ENCODE measurements at places on chromosomes 6 and 20.

DNA sequence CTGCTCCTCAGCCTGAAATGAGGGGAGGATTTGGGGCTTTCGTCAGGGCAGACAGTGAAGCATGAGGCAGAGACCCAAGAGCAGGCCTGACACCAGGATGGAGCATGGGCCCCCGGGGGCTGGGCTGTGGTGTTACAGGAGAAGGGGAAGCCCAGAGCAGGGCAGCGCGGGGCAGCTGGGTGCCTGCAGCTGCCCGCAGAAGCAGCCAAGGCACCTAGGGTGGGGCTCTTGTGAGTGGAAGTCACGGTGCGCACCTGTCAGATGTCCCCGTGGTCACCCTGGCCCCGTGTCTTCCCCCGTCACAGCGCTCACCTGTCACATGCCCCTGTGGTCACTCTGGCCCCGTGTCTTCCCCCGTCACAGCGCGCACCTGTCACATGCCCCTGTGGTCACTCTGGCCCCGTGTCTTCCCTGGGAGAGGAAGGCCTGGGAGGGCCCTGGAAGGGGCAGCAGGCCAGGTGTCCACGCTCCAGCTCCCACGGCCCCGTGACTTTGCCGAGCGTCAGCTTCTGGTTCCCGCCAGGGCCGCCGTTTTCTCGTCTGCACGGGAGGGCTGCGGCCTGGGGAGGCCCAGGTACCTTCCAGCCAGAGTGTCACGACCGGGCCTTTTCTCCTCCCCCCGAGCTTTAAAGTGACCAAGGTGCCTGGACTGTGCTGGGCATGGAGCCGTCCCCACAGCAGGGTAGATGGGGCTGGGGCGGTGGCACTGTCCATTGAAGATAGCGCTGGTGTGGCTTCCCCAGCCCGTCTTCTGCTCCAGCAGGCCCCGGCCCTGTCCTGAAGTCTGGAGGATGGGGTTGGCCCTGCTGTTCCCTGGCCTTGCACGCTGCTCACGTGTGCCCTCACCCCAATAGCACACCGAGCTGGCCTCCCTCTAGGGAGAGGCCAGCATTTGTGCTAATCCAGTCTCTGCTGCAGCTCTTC is 9.4 kb downstream of the ARFGAP1 start:
- DNase-seq: no peak

DNA sequence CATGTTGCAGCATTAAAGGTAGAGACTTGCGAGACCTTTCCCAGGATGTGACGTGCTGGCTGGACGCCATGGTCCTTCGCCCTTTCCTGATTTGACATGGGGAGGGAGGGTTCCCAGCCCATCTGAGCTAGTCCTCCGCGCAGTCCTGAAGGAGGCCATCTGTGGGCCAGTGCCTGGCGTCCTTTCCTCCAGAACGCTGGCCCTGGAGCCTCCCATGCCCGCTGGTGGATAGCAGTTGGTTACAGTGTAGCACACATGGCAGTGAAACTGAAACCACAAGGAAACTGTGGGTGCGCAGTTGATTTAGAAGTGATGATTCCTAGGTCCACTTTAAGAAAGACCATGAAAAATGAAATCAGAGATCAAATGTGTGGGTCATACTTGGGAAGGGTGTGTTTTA is 193.7 kb downstream of the CDH4 start:
- no peak for DNase-seq

GRCh38 chr6:28922004-28922820 is 1.6 kb downstream of the TRIM27 start:
- DNase-seq: no peak

GRCh38 chr6:148086843-148087242 is 255.8 kb upstream of the SASH1 start:
- no peak for DNase-seq

DNA sequence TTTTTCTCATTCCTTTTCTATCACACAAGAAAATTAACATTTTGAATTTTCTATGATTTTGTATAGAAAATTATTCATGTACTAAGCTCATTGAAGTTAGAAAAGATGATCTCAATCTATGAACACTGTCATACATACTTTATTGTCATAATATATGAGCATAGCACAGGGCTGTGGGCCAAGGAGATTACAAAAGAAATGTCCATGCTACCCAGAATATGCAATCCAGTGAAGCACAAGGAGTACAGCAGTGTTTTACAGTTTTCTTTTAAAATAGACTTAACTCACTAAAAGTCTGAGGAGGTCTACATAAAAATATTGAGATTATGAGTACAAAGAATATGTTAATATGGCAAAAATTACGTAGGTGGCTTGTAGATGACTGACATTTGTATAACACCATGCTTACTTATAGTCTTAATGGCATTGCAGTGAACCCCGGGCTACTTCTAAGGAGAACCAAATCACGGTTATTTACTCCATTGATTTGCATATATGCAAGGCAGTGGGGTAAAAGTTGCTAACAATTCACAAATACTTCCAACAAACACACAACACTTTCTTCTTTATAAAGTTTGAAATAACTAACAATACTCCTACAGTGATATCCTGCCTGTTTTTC is 257.1 kb downstream of the BCKDHB start:
- no peak for DNase-seq

DNA sequence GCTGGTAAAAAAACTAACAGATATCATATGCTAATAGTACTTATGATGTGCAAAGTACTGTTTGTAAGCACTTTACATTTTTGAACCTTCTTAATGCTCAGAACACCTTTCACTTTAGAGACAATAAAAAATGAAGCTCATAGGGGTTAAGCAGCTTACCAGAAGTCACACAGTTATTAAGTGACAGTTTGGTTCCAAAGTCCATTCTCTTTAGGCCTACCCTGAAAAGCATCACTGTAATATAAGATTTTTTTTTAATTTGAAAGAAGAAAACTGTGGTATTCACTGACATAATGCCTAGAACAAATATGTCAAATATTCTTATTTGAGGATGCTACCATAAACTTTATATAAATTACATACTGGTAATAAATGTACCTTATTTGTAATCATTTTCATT is 127.6 kb upstream of the RUNX2 start:
- no peak for DNase-seq

GRCh38 chr6:4466261-4466660 is 309.9 kb upstream of the CDYL start:
- no peak for DNase-seq

GRCh38 chr6:150667977-150668716 is 68.5 kb downstream of the PLEKHG1 start:
- no peak for DNase-seq

GRCh38 chr20:58651559-58651945 is 469 bp downstream of the STX16 start:
- DNase-seq: no peak

DNA sequence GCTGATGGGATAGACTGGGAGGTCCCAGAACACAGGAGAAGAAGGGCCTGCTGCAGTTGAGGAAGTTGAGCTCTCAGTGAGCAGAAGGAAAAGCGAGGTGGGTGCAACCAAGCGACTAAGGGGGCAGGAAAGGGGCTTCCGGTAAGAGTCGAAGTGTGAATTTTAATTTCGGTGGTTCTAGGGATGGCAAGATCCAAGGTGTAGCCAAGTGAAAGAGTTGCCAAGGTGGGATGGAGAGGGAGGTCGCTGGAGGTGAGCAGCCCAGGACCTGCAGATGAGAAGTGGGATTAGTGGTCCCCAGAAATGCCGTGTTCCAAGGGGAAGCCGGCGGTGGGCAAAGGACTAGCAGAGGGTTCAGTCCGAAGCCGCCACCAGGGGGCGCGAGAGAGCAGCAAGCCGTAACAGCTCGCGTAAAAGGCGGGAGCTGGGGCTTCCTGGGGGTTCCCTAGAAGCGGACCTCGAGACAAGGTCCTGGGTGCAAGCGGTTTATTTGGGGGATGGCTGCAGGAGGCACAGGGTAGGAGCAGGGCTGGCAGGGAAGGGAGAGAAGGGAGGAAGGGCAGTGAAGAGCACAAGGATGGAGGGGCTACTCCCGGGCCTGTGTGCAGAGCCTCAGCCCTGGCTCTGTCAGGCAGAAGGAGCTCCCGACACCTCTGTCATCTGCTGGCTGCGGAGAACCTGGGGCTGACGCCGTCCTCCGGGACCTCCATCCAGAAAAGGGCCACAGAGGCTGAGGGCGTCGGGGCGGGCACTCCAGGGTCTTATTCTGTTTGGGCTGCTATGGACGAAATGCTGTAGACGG is 103.6 kb downstream of the PAX1 start:
- DNase-seq: no peak

DNA sequence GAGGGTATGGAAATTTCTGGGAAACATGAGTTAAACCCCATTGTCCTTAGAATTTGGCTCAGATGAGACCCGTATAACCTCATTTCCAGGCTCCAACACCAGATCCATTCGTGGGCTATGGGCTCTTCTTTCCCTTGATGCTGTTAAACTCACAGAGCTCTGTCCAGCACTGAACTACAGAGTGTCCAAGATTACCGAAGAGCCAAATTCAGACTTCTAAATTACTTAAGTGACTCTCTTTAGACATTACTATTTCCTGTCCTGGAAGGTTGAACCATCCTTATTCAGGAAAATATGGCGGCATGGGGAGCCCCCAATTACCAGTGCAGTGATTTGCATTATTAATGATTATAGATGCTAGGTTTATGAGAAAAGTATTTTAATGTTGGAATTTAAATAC is 124.9 kb upstream of the EDN1 start:
- no peak for DNase-seq

GRCh38 chr6:1560281-1561058 is 49.2 kb upstream of the FOXC1 start:
- no peak for DNase-seq

- no peak for DNase-seq
These were observed 61.5 kb downstream of the SYNE1 start for GRCh38 chr6:152575621-152576150.

GRCh38 chr6:101401792-101402621 is 8.5 kb downstream of the GRIK2 start:
- DNase-seq: no peak
